ENCODE measurements at places on chromosomes 3 and 15.

- no peak for DNase-seq
These were observed 46.7 kb downstream of the CD200R1L start for GRCh38 chr3:112799946-112800345.

DNA sequence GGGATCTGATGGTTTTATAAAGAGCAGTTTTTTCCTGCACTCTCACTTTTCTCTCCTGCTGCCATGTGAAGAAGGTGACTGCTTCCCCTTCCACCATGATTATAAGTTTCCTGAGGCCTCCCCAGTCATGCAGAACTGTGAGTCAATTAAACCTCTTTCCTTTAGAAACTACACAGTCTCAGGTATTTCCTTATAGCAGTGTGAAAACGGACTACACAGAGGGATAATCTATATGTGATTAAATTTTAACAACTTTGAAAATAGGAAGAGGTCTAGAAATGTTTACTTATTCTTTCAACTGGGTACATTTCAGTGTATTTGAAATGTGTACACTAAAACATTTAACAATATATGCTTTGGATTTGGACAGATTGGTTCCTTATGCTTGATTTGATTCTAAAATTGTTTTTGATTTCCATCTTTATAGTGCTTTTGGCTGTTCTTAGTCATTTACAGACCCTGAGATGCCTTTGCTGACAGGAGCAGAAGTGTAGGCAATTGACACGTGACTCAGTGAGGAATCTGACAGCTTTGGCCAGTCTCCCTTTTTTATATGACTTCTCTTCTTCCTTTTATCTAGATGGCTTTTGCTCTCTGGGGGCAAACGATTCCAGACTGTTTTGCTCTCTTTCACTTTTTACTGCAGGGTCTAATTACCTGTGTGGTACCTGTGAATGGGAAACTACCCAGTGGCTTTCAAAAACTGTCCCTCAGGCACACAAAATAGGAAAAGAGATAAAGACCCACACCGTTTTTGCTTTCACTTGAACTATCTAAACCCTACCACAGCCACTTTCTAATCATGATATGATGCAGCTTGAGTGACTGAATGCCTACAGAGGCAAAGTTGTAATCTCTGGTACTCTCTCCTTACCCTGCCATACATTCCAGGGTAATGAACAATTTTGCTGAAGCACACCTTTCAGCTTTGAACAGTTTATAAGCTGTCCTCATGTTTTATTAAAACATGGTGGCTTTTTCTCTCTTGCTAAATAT, 422.6 kb downstream of the ROBO1 start:
- DNase-seq, result peak; percentile 5

DNA sequence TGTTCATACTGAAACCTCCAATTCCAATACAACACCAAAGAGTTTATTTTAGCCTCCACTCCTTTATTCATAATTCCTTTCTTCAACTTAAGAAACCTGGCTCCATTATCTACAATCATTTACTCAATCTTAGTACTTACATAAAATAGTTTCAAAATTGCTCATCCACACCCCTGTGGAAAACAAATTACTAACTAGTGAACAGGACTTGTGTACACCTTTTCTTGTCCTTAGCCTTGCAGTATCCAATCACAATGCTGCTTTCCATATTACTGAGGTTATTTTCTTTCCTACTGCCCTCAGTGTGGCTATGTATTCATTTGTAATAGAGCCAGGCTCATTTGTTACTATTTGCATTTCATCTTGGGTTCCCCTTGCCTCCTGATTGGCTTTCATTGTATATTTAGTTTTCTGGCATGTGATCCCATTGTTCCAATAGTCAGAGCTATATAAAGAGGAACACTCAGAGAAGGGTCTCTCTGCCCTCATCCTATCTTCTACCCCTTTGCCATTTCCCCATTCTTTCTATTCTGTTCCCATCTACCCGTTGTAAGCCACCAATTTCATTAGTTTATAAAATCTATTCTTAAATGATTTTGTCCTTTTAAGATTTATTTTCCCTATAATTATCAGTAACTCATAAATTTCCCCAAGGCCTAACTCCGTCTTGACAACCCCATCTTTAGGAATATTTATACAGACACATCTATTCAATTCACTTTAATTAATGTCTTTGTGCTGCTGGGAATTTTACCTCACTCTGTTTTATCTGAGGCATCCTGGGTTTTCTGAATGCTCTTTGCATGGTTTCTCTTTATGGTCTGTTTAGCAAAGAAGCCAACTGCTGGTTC, 67.9 kb upstream of the RBP1 start:
- no peak for DNase-seq

DNA sequence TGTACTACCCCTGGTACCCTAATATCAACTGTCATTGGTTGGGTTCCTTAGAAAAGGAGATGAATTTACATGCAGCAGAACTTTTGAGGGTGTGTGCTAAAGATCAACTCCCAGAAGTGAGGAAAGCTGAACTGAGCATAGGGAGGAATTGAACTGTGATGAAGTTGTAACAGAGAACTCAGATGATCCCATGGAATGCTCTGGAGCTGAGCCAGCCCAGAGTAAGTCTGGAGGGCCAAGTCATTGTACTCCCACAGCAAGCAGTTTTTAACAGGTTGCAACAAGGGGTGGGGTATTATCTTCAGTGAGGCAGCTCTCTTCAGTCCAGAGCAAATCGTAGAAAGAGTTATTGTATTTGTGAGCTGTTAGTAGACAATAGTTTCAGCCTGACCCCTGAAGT, 572.3 kb downstream of the PYDC2 start:
- no peak for DNase-seq

DNA sequence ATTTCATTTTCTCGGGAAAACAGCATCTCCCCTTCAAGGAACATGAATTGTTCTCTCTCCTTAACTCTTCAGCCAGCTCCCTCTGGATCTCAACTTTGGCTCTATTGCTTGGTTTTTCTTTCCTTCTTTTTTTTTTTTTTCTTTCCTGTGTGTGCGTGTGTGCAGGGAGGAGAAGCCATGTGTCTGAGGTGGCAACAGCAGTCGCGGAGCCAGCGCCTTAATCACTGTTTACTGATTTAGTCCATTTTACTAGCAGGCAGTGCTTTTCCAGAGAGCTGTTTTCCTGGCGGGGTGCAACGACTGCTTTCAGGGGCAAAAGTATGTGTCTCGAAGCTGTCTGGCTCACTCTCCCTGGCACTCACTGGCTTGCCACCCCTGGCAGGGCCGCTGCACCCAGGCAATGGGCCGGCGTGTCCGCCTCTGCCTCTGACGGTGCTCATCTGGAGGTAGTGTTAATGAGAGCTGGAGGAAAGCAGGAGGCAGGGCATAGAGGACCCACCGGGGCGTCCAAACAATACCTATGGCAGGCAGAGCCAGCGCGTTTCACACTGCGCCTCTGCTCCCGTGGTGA, 835.4 kb upstream of the NR2F2 start:
- DNase-seq, result no peak

DNA sequence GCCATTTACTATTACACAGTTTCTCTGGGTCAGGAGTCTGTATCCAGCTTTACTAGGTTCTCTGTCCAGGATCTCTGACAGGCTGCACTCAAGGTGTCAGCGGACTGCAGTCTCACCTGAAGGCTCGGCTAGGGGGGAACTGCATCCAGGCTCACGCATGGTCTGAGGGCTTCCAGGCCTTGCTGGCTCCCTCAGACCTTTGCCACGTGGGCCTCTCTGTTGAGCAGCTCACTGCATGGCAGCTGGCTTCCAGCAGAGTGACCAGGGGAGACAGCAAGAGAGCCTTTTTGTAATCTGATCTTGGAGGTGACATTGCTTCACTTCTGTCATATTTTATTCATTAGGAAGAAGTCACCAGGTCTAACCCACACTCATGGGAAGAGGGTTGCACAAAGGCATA, 152.3 kb downstream of the CACNA2D3 start:
- no peak for DNase-seq

DNA sequence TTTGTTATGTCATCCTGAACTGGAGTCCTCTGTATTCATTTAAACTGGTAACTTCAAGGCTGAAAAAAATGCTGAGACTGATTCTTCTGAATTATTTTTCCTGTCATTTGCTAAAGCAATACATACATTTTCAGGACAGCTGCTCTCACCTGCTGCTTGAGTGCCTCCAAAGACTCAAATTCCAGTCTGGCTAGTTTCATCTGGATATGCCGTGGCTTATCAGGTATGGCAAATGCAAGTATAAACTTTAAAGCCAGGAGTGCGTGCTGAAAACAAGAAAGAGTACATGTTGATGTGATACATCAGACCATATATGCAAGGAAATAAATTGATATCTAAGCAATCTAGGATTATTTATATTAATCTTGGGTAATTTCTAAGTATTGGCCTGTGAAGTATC, 146.1 kb downstream of the SNRK start:
- no peak for DNase-seq

DNA sequence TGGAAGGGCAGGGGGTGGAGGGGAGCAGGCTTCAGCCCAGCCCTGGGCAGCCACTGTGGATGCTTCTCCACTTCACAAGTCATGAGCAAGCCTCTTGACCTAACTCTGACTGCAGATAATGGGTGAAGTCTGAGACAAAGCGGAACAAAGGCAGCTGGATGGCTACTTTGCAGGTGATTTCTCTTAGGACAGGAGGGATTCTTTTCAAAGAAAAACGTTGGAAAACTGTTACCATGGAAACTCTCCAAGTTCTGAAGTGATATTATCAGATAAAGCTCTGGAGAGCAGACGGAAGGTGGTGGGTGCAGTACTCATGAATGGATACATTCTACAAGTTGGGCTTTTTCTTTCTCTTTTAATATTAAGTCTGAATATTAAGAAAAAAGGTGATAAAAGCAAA, 254.2 kb upstream of the SLCO3A1 start:
- DNase-seq, result no peak

- no peak for DNase-seq
These were observed 62.0 kb downstream of the TLE3 start for GRCh38 chr15:70035719-70036077.

- no peak for DNase-seq
These were observed 76.2 kb downstream of the MRPL46 start for GRCh38 chr15:88391006-88391405.

DNA sequence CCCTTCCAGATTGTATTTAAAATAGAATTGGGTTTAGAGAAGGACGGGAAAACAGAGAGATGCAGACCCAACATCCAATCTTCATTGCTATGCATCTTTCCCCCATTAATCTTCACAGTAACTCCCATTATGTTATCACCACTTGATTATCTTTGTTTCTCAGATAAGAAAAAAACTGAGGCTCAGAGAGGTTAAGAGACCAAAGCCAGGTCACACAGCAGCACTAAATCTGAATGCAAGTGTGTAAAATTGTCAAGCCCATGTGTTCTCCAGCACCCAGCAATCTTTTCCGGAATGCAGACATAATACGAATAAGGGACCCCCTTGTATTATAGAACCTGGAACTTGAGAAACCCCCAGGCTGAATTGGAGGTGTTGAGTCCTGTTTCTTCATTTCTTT, 80.5 kb upstream of the TRIM42 start:
- no peak for DNase-seq

DNA sequence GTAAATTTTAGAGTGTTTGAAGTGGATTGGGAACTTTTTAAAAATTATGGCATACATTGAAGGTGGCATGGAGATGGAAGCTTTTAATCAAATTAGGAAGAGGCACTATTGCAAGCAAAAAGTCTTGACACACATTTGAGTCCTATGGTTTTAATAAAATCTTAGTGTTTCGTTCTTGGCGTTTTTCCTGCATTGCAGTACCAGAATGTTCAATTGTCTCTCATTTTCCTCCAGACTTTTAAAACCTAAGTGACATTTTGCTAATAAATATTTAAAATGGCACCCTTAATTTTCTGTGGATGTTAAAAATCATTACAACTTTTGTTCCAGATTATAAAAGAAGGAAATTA, 2.2 kb downstream of the TGFBR2 start:
- no peak for DNase-seq

All from mesendoderm (in vitro differentiated cells).